ENCODE measurements at places on chromosomes 4 and X.
A peak's percentile ranks its signal among the peaks of the same experiment; 100 is the strongest.

- no peak for DNase-seq
Measured at GRCh38 chrX:10611441-10612090, 8.8 kb downstream of the MID1 start.

DNA sequence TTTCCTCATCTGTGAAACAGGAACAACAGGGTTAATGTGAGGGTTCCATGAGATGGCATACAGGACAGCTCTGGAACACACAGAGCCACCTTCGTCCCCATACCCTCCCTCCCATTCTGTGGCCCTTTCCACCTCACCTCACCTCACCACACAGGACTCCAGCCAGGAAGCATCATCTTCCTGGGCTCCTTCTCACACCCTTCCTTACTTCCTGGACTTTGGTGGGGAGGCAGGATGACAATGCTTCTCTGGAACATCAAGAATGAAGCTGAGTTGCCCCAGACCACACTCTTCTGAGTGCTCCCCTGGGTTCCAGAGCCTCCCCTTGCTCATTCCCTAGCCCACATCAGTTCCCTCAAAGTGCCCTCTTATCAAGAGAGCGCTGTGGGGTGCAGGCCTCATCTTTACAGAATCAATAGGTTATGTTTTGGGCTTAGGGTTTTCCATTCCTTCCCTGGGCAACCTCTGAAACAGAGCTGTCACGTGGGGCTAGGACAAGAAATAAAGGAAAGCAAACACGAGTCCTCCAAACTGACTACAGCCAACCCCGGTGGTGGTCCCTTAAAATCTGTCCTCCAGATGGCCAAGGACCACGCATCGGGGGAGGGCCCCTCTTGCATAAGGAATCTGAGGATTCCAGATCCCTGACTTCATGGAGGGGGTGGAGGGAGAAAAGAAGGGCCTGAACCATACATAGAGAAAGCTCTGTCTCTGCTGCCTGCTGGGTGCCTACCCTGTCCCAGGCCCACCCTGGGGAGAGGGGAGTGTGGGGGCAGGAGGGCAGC lies 74.4 kb upstream of the ATP6AP2 start:
- no peak for DNase-seq

DNA sequence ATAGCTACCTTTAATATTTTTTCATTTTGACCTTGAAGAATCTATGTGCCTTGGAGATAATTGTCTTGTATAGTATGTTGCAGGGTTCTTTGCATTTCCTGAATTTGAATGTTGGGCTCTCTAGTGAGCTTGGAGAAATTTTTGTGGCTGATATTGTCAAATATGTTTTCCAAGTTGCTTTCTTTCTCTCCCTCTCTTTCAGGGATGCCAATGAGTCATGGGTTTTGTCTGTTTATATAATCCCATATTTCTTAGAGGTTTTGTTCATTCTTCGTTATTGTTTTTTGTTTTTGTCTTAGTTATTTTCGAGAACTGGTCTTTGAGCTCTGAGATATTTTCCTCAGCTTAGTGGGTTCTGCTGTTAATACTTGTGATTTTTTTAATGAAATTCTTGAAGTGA lies 20.7 kb downstream of the RAB40AL start:
- no peak for DNase-seq

DNA sequence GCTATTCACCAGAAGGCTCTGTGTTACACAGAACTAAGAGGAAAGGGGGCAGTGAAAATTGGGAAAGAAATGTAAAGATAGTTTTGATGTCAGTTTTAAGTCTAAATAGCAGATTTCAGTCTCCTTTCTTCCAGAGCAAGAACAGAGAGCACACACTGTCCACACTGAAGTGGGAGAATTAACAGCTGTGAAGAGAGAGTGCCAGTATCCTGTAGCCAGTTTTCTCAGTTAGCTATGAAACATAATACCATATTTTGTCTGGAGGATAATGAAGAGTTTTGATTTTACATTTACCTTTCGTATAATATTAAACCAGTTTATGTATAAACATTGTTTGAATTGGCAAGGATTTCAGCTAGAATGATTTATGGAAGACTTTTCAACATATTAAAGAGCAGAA lies 35.1 kb downstream of the FBXO8 start:
- DNase-seq = no peak

GRCh38 chr4:98374643-98375042 lies 113.5 kb downstream of the RAP1GDS1 start:
- DNase-seq = no peak

GRCh38 chr4:138669479-138670315 lies 345.9 kb upstream of the NOCT start:
- DNase-seq = no peak

- DNase-seq = no peak
Measured at GRCh38 chrX:71919431-71919830, 8.8 kb downstream of the NHSL2 start.

DNA sequence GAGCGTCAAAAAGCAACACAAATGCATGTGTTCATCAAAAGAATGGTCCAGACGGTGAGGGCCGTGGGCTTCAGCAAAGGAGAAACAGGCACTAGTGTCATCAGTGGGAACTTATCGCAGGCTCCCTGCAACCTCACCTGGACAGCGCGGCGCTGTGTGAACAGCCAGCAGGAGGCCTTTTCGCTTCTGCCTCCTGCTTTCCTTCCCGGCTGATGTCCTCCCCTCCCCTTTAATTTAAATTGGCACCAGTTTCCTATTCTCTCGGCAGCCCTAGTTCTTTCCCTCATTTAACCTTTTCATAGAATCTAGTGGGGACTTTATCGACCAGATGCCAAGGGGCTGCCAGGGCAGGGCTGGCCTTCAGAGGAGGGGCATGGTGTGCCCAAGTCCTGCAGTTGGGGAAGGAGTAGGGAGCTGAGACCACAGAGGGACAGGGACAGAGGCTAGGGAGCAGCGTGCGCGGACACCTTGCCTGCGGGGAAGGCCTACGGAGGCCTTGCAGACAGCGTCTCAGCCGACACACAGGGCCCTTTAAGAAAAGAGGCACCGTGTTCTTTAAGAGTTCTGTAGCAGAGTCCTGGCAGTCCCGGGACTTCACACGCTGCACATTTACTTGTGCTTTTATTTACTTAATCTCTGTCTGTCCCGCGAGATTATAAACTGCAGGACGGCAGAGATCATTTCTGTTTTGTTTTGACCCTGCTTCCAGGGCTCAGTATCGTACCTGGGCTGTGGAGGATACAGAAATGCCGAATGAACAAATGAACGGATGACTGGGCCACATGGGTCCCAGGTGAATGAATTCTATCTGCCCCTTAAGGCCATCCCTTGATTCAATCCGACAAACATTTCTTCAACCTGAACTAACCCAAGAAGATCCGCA lies 8.4 kb upstream of the SORBS2 start:
- no peak for DNase-seq

DNA sequence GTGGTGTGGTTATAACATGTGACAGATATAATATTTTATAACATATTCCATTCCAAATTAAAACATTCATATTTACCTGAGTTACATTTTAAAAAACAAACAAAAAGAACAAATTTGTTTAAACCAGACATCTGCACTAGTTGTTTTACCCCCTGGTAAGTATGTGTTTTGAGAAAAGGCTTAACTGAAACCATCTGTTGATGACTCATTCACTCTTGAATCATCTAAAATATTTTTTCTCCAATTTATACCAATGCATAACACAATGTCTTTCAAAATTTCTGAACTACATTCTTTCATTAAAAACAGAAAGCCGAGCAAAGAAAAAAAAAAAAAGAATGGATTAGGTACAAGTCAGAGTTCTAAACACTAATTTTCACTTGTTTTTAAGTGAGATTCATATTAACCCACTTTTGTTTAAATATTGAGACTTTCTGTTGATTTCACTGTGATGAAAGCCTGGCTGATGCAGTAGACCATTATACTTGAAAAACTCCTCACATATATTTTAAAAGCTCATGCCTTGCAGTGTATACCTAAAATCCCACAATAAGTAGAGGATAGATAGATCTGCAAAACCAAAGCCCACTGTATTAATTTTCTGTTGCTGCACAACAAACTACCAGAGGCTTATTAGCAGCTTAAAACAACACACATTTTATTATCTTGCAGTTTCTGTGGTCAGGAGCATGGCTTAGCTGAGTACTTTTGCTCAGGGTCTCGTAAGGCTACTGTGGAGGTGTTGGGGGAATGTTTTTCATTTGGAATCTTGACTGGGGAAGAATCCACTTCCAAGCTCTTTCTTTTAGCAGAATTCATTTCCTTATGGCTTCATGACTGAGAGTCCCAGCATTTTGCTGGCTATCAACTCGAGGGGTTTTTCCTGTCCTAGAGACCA lies 221.5 kb downstream of the PCDH18 start:
- DNase-seq = no peak

GRCh38 chr4:30867427-30867826 lies 147.3 kb downstream of the PCDH7 start:
- no peak for DNase-seq

- DNase-seq = no peak
Measured at GRCh38 chr4:22021106-22021505, 72.5 kb upstream of the KCNIP4 start.

DNA sequence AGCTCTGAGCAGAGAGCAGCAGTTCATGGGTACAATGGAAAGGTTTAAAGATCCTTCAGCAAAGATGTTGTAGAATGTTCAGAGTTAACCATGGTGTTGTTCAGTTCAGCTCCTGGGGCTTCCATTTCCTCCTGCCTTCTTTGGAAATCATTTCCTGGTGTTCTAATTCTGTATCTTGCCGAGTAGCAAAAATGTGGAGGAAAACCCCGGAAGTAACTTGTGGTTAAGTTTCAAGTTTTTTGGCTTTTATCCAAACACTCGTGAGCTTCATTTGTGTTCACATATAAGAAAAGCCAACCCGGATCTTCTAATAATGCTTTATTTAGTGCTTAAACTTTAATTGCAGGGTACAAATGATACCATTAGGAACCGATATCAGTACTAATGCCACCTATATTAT lies 33.6 kb upstream of the ARX start:
- DNase-seq = no peak

- no peak for DNase-seq
Measured at GRCh38 chrX:57900975-57901374, 9.3 kb downstream of the ZXDA start.

DNA sequence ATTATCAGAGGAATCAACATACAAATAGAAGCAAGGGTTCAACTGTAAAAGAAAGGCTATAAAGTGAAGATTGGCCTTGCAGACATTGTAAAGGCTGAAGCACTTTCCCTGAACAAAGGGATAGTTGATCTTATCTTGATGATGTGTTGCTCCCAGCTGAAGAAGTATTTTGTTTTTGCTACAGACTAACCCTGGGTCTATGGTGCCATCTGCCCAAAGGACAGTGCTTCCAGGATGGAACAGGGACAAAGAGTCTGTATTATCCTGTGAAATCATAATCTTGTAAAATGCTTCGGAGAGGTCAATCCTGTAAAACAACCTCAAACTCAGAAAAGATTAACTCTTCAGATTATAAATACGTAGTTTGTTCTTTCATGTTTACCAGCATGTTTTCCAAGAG lies 251.7 kb upstream of the ANKRD50 start:
- no peak for DNase-seq

GRCh38 chrX:129833153-129833990 lies 10.3 kb downstream of the ZDHHC9 start:
- no peak for DNase-seq

DNA sequence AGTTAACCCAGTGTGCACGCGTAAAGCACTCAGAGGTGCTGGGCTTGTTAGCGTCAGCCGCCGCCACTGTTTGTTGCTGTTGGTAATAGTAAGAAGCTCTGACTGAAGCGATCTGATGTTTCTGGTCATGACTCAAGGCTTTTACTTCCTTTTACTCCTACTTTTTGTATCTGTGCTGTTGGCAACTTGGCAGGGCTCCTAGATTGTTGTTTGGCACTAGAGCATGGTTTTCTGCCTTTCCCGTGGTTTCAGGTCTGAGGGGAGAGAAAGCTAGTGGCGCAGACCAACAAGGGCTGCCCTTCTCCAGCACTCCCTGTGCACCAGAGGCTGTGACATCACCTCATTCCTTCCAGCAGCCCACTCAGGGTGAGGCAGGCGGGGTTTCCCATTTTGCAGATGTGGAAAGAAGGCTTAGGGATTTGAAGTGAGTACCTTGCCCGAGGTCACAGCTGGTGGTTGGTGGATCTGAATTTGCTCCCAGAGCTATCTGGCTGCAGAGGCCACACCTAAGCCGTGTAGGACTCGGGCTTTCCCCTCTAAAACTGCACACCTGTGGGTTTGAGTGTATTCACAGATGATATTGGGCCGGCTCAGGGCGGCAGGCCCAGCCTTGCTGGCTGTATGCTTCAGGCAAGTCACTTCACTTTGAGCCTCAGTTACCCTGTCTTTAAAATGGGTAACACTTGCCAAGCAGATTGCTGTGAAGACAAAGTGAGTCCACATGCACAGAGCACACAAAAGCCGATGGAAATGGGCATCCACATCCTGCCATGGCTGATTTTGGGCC lies 51.2 kb upstream of the TADA2B start:
- DNase-seq = peak; percentile 69

DNA sequence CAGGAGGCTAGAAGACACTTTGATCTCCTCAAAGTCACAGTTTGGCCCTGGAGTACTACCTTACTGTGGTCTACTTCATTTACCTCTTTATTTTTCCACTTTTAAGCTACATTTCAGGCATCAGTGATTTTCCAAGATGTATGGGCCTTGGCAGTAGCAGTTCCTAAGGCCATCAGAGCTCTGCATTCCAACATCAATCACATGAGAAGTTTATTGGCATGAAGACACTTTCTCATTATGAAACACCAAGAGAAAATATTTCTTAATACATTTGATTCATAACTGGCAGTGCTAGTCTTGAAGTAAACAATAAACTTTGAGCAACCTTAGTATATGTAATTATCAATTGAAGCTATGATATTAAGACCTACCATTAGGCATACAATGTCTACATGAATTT lies 178.1 kb downstream of the IL15 start:
- no peak for DNase-seq

GRCh38 chr4:37132351-37132974 lies 112.1 kb upstream of the NWD2 start:
- DNase-seq = no peak

DNA sequence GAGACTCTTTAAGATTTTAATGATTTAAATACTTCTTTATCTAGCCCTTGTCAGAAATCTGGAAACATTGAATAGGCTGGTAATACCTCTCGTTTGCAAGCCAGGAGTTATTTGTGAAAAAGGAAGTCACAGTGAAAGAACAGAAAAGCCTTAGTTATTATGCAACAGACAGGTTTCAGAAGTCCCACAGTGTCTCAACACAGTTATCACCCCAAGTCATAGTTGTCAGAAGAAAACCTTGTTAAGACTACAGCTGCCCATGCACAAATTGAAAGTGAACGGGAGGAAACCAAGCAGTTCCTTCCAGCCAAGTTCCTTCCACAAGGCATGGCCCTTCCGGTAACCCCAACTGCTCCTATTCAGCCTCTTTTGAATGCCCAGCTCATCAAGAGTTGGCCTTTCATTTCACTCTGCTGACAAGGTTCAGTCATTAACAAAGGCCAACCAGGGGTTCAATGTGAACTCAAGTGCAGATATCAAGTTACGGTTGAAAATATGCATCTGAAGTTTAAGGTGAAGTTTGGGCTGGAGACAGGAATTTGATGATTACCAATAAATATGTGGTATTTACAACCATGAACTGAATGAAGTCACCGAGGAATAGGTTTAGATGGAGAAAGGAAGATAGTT lies 15.6 kb downstream of the ALPK1 start:
- no peak for DNase-seq

- no peak for DNase-seq
Measured at GRCh38 chr4:166658585-166658984, 575.7 kb downstream of the SPOCK3 start.

- no peak for DNase-seq
Measured at GRCh38 chr4:31545330-31545729, 825.2 kb downstream of the PCDH7 start.
